ENCODE measurements at places on chromosomes 16 and 17. TPM values are rescaled to one million over a fixed set of nuclear protein-coding genes. Genes with fewer than 3 reads are reported as not detected.

GRCh38 chr17:45963889-45964288, 35.2 kb upstream of the STH start:
- DNase-seq: no peak

- peak; percentile 52 for DNase-seq
Observed at GRCh38 chr16:1707193-1707790, 1.3 kb downstream of the MAPK8IP3 start.

GRCh38 chr16:74608944-74609343, 2.0 kb upstream of the GLG1 start:
- DNase-seq: no peak

- no peak for DNase-seq
Observed at GRCh38 chr16:73049511-73049910, 1.6 kb upstream of the ZFHX3 start.

- no peak for DNase-seq
Observed at GRCh38 chr17:688100-688989, 26.3 kb downstream of the VPS53 start.

DNA sequence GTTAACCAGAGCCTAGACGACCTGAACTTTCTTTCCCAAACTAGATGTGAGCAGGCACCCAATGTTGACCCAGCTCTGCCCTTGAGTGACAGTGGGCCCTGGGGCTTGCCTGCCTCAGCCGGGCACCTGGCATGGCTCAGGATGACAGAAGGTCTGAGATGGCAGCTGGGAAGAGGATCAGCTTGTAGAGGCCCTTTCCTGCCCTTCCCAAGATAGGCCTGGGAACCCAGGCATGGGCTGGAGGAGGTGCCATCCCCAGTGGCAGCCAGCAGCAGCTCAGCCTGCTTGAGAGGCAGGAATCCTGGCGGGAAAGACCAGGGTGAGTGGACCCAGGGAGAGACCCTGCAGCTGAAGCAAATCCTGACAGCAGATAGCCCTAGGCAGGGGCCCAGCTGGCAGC, 59.1 kb downstream of the PIPOX start:
- DNase-seq: no peak

GRCh38 chr17:80228477-80228876, 8.2 kb downstream of the SLC26A11 start:
- no peak for DNase-seq

DNA sequence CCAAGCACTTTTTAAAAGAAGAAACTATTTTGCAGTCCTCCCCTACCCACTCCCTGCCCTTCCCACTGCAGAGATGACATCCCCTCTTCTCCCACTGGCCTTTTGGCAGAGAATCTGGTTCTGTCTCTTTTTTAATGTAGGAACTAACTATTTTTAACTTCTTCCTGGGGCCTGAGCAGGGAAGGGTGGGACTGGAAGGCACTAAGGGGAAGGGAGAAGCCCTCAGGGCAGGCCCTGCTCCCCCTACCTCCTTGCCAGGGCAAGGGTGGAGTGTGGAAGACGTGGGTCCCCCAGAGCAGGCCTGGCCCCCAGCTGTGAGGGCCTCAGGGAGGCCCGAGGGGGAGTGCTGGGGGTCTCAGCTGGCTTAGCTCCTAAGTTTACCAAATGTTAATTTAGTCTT, 19.5 kb downstream of the UNC13D start:
- no peak for DNase-seq

GRCh38 chr17:3719265-3719664, 4.4 kb upstream of the HASPIN start:
- DNase-seq: no peak

GRCh38 chr16:31367853-31368252, 12.9 kb downstream of the ITGAX start:
- DNase-seq: no peak

DNA sequence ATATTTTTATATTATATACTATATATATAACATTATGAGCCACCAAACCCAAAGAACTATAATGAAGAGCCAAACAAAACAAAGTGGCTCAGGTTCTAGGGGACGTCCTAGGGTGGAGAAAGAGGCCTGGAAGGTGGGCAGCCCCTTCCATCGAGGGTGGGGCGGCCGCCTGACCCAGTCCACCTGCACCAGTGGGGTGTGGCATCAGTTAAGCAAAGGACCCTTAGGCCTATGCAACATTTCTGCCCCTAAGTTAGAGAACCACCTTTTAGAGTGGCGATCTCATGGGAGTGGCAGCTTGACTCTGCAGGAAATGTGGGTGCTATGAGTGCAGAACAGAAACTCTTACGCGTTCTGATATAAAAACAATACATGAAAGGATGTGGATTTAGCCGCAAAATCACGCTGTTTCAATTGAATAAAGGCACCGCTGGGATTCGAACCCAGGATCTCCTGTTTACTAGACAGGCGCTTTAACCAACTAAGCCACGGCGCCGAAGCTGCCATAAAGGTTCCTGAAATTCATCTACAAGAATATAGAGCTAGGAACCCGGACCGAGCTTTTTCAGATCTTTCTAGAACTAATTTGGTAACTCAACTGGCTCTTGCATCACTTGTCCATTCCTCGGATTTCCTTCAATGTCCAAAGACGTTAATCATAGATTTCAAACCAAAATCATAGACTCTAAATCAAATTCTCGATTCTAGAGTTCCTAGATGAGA, 15.6 kb upstream of the AURKB start:
- DNase-seq: peak; percentile 71

- DNase-seq: no peak
Observed at GRCh38 chr17:48176471-48176855, 68.9 kb downstream of the SNX11 start.

DNA sequence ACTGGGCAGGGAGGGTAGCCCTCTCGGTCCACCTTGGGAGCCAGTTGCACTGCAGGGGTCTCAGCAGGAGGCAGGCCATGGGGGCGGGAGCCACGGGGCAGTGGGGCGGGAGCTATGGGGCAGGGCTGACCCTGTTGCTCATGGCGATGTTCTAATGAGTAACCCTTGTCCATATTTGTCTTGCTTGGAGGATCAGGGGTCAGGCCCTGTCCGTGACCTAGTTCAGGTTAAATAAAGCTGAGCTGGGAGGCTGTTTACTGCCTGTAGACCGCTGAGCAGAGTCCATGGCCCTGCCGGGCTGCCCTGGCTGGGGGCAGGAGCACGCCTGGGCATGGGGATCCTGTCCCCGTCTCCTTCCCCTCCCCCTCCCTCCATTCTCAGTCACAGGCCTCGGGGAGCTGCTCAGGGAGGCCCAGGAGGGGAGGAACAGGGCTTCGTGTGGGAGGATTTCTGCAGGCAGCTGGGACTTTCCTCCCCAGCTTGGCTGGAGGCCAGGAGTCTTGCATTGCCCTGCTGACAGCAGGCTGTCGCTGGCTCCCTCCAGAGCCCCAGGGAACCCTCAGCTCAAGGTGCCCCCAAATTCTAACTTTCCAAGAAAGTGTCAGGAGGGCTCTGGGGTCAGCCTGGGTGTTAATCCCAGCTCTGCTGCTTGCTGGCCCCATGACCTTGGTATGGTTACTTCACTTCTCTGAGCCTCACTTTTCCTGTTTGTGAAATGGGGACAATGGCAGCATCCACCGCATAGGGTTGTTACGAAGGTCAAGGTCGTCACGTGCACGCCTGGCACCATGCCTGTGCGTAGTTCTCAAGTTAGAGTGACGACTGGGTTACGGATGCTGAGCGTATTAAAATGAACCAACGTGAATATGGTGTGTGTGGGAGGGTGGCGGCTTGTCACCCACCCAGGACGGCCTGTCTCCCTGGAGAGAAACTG, 6.1 kb upstream of the SERPINF2 start:
- no peak for DNase-seq

DNA sequence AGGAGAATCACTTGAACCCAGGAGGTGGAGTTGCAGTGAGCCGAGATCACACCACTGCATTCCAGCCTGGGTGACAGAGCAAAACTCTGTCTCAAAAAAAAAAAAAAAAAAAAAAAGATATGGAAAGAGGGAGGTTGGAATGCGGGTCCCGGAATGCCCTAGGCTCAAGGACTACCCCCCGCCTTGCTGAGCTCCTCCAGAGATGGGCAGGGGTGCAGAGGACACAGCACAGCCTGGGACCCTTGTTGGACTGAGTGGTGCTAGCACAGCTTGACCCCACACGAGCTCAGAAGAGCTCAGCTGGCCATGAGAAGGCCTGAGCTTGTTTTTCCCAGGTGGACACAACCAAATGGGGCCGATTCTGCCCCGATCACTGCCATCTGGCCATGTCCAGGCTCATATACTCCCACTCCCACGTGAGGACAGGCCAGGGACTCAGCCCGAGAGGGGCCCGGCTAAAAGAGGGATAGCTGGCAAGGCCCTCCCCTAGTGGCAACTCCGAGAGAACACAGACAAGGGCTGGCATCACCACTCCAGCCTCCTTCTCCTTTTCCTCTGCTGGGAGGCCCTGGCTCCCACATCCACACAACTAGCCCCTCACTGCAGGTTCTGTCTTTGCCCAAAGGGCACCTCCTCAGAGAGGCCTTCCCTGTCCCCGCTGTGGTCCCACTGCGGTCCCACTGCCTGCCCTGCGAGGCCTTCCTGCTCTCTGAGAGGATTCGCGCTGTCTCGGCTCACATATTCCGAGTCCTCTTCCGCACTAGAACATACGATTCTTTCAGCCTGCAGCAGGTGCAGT, 11.0 kb downstream of the SGCA start:
- DNase-seq: no peak

- no peak for DNase-seq
Observed at GRCh38 chr16:80807906-80808305, 3.5 kb upstream of the CDYL2 start.

GRCh38 chr16:56120447-56121155, 70.7 kb upstream of the GNAO1 start:
- no peak for DNase-seq

DNA sequence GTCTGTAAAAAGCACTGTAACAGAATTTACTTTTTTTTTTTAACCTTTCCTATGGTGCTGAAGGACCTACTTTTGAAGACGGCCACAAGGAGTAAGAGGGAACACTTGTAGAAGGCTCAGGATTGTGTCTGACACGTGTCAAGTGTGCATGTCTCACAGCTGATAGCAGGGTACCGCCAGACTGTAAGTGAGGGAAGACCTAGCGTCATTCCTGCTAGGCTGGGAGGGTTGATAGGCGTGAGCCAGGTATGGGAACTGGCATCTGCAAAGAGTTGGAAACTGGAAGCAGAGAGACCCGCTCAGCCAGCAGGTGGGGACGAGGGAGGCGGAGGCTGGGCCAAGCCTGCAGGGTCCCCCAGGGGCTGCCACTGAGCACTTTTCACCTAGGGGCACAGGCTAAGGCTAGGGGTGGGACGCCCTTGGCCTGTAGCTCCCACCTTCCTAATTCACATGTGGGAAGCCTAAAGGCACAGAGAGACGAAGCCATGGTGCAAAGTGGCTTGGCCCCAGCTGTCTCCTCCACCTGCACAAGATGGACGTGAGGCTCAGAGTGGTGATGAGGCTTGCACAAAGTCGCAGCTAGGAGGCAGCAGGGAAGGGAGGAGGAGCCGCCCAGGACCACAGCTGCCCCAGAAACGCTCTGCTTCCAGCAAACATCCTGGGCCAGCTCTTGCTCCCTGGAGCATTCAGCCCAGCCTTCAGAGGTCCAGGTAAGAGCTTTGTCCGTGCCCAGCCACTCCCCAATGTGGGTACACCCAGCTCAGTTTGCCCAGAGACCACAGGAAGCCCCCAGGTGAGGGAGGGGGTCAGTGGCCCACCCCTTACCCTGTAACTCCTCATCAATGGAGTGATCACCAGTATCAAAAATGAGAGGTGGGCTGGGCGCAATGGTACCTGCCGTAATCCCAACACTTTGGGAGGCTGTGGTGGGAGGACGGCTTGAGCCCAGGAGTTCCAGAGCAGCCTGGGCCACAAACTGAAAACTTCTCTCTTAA, 18.9 kb downstream of the VASN start:
- DNase-seq: no peak

GRCh38 chr17:6159541-6160231, 89.5 kb downstream of the WSCD1 start:
- no peak for DNase-seq

- DNase-seq: no peak
Observed at GRCh38 chr17:81261582-81262336, 22.6 kb downstream of the NDUFAF8 start.

DNA sequence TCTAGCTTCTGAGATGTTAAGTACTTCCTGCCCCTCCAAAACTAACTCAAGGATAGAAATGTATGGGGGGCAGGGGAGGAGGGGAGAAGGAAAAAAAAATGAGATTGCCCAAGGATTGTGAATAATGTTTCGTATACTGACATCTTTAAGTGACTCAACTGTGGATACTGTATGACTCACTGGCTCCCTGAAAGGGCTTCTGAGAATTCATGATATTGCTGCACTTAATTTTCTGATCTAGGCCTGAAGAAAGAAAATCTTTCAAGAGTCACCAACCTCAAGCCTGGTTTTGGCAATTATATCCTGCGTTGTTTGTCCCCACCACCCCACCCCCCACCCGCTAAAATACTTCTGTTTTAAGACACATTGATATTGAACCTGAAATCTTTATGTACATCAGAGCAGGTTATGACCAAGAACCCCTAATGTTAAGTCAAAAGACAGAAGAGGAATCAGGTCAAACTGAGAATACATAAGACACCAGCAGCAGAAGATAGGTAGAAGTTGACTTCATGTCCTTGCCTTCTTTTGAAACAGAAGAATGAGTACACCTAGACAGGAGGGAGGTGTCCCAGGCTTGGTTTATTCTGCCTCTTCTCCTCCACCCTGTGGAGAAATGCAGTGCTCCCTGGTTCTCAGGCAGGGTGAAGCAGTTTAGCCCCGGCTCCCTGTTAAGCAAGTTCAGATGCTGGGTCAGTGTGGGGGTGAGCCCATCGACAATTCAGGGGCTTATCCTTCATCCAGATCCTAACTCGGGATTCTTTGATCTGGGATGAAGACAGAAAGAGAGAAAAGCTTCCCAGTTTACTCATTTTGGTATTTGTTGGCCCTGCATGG, 3.3 kb upstream of the FBXL20 start:
- peak; percentile 83 for DNase-seq

DNA sequence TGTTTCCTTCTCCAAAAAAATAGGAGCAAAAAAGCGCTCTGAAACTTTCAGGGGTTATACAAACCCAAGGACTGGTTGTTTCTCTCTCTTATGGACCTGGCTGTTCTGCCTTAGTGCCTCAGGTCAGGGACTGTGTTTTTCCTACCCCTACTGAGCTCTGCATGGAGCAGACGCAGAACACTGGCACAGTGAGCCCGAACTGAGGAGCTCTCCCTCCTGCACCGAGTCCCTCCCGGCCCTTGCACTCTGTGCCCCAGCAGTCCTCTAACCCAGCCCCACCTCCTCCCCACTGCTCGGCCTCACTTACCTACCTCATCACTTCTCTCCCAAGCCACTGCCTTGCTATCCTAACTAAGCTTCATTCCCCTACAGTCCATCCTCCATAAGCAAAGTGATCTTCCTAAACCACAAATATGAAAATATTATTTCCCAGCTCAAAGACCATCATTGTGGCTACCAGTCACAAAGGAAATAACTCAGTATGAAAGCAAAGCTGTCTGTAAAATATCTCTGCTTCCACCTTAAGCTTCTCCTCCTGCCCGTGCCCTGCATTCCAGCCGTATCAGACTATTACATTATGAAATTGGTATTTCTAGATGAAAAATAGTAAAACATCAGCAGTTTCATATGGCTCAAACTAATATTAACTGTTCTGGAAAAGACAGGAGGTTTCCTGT, 13.6 kb downstream of the MEIOB start:
- DNase-seq: no peak

GRCh38 chr17:65220732-65221131, 83.6 kb downstream of the RGS9 start:
- peak; percentile 30 for DNase-seq

The UMOD gene
- total RNA-seq: not detected

The TMEM100 gene
- total RNA-seq: 7.3 TPM

The PRM1 gene
- not detected for total RNA-seq

The TEKT5 gene
- not detected for total RNA-seq

The CBX2 gene
- 6.7 TPM for total RNA-seq

The ASPHD1 gene
- total RNA-seq: 43.3 TPM

The ZNF785 gene
- 9.7 TPM for total RNA-seq

The DOC2B gene
- total RNA-seq: 0.17 TPM

The SLC2A4 gene
- total RNA-seq: 0.30 TPM

The PARD6A gene
- total RNA-seq: 1.2 TPM

The NARF gene
- total RNA-seq: 62.8 TPM
